ENCODE measurements at places on chromosomes 12 and 14.

DNA sequence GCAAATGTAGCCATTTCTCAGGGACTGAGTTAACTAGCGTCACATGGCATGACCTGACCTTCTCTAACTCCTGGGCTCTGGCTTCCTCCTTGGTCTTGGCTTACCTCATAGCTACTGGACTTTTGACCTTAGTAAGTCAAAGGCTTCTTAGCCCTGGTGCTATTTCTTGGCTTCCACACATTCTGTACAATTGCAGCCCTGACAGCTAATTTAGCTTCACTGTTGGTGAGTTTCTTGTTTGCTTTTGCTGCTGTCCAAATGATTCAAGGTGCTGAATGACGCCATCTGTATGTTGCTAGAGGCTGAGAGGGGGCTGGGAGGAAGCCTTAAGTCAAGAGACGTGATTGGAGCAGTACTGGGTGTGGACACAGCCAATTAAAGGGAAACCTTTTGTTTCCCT lies 202.7 kb downstream of the PRKD1 start:
- DNase-seq = peak; percentile 77

DNA sequence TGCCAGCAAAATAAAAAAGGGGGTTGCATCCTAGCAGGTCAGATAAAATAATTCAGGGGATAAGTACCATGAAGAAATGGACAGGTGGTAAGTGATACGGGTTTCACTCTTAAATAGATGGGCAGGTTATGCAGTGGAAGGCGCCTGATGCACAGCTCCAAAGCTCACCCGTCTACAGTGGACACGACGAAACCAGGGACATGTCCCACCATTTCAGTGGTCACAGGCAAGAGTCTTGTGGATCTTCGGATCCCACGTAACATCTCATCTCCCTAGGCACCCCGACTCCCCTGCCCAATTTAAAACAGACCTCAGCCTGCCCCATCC lies 60.5 kb downstream of the DDX51 start:
- DNase-seq = no peak

DNA sequence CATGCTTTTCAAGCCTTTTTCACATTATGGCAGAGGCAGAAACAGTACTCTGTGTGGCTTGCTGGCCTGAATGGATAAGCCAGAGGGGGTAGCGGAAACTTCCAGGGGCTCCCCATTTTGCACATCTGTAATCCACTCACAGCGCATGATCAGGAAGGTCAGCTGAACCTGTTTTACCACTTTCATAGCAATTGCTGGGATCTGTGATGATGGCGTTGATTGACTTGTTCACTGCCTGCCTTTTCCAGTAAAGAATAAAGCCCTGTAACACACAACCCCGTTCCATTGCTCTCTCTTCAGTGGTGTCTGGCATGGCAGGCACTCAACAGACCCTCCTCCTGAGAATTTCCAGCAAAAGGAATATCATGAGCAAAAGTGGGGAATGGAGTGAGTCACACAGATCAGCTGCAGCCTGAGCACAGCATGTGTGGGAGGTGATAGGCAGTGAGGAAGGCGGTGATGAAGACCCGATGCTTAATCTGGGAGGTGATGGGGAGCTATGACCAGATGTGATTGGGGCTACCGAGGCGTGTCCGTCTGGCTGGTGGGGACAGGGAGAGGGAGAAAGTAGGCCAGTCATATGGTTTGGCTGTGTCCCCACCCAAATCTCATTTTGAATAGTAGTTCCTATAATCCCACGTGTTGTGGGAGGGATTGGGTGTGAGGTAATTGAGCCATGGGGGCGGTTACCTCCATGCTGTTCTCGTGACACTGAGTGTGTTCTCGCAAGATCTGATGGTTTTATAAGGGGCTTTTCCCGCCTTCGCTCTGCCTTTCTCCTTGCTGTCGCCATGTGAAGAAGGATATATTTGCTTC lies 44.7 kb upstream of the CHST11 start:
- no peak for DNase-seq

GRCh38 chr12:98582093-98582492 lies 11.4 kb upstream of the SLC25A3 start:
- no peak for DNase-seq

DNA sequence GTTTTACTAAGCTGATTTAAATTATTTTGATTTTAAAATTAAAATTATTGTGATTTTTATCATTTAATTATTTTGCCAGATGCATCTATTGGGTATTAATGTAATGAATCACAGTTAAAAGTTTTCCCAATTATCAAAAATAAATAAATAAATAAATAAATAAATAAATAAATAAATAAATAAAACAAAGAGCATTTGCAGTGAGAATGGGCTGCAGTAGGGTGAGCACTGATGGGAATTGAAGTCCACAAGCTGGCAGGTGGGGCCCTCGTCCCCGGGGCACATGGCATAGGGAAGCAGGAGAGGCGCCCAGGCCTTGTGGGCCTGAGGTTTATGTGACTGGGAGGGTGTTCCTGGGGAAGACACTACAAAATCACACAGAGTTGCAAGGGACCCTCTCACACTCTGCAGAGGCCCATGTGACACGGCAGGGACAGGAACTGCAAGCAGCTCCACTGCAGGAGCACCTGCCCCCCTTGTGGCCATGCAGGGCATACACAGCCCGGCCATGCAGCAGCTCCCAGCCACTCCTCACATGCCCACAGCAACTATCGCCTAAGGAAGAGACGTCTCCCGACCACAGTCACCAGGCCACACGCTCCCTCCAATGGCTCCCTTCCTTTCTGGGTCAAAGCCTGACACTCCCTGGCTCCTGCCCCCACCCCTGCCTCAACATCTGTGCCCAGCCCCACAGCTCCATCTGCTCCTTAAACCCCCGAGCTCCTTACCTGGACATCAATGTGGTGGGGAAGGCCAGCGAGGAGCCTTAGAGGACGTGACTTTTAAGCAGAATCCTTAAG lies 256.3 kb upstream of the SFSWAP start:
- peak; percentile 84 for DNase-seq
